ENCODE measurements at places on chromosomes 16 and 17. TPM values are rescaled to one million over a fixed set of nuclear protein-coding genes. Genes with fewer than 3 reads are reported as not detected.

CD300LB gene
- not detected for total RNA-seq

SMARCE1 gene
- total RNA-seq = 82.1 TPM

GNAO1 gene
- total RNA-seq = 0.41 TPM

CACNG5 gene
- not detected for total RNA-seq

CASKIN1 gene
- 6.6 TPM for total RNA-seq

EME1 gene
- total RNA-seq = 48.7 TPM

TUBB3 gene
- total RNA-seq = 9.7 TPM

CTRL gene
- 6.1 TPM for total RNA-seq

RAB40C gene
- total RNA-seq = 12.9 TPM

GRCh38 chr17:43468691-43469139 lies 15.1 kb upstream of the DHX8 start:
- ATAC-seq = peak; percentile 21

GRCh38 chr17:72363089-72363610 lies 242.3 kb downstream of the SOX9 start:
- ATAC-seq = no peak

DNA sequence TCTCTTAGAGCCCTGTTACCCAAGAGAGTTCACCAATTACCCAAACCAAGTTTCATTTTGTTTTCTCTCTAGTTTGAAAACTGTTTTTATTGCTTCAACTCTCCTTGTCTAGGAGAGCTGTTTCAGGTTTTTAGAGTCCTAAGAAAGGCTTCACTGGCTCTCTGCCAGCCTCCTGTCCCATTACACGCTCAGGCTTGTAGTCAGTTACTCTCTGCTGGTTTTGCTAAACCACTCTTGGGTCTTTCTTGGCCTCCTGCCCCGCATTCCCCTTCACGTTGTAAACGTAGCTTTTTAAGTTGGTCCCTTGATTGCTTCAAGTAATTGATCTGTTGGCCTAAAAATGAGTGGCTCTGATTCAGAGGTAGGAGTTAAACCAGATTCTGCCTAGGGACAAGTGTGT lies 529.1 kb downstream of the MAF start:
- ATAC-seq = no peak

GRCh38 chr17:21373036-21373435 lies 3.1 kb upstream of the KCNJ12 start:
- no peak for ATAC-seq

DNA sequence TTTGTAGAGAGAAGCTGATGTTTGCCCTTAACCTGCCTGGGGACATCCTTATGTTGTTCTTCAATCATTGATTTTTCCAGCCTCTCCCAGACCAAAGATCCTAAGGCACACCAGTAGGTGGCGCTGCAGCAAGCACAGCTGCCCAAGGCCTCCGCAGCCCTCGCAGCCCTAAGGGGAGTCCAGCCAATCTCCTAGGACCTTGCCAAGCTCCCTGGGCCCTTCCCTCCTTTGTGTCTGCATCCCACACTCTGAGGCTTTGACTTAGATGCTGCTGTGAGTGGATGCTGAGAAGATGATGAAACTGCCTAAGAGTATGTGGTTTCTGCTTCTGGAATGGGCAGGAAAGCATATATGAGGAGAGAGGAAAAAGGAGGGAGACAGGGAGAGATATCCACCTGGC lies 47.1 kb downstream of the SPACA3 start:
- ATAC-seq = peak; percentile 16

GRCh38 chr17:39709319-39709997 lies 9.6 kb downstream of the ERBB2 start:
- ATAC-seq = no peak

DNA sequence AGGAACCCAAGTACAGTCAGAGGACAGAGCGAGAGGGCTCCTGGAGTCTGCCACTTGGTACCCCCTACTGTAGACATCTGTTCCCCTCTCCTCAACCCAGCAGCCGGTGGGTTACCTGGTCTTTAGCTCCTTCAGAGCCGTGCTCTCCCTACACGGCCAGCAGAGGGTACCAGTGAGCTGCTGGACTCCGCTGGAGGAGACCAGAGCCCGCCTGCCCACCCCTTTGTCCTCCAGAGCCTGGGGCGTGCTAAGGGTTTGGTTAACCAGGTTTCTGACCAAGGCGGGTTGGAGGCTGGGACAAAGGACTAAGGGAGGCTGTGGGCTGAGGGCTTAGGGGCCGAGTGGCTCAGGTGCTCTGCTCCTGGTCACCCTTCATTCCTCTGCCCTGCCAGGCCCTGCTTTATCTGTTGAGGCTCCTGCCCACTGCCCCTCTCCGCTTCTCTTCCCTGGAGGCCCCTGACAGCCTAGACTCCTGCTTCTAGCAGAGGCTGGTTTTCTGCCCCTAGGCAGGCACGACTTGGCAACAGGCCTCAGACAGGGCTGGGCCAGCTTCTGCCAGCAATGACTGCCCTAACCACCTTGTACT lies 2.7 kb upstream of the HSD11B2 start:
- peak; percentile 61 for ATAC-seq

DNA sequence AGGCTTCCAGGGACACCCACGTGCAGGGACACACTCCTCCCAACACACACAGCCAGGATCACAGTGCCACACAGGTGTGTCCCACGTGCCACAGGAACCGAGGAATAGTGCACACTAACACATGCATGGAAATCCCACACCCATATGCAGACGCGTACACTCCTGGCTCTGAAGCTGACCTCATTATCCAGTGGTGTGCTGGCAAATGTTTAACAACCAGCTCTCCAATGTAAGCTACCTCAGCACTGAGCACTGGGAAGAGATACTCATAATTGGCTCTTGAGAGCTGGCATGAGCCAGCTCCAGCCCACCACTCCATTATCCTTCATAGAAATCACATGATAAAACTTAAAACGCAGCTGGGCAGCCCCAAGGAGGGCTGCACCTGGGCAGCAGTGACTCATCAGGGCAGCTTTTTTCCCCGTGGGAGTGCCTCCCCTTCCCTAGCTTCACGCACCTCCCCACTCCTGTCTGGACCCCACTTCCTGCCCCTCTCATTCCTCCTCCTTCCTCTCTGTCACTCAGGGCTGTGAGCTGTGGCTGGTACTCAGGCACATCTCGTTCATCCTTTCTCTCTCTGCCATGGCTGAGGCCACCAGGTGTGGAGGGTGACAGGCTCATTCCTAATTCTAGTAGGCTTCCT lies 14.9 kb upstream of the TBX21 start:
- ATAC-seq = peak; percentile 4

GRCh38 chr16:2874032-2874911 lies 8.7 kb upstream of the FLYWCH2 start:
- ATAC-seq = no peak

- ATAC-seq = no peak
Measured at GRCh38 chr16:12489357-12489990, 314.2 kb downstream of the CPPED1 start.

DNA sequence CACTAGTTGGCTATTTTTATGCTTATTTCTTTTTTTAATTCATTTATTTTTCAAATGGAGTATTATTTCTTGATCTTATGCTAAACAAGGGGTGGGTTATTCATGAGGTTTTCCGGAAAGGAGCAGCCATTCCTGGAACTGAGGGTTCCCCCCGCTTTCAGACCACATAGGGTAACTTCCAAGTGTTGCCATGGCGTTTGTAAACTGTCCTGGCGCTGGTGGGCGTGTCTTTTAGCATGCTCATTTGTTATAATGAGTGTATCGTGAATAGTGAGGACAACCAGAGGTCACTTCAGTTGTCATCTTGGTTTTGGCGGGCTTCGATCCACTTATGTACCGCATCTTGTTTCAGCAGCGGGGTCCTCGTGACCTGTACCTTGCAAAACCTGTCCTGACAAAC lies 29.6 kb upstream of the ASGR2 start:
- no peak for ATAC-seq

- ATAC-seq = no peak
Measured at GRCh38 chr17:45366049-45366448, 49.2 kb upstream of the MAP3K14 start.

DNA sequence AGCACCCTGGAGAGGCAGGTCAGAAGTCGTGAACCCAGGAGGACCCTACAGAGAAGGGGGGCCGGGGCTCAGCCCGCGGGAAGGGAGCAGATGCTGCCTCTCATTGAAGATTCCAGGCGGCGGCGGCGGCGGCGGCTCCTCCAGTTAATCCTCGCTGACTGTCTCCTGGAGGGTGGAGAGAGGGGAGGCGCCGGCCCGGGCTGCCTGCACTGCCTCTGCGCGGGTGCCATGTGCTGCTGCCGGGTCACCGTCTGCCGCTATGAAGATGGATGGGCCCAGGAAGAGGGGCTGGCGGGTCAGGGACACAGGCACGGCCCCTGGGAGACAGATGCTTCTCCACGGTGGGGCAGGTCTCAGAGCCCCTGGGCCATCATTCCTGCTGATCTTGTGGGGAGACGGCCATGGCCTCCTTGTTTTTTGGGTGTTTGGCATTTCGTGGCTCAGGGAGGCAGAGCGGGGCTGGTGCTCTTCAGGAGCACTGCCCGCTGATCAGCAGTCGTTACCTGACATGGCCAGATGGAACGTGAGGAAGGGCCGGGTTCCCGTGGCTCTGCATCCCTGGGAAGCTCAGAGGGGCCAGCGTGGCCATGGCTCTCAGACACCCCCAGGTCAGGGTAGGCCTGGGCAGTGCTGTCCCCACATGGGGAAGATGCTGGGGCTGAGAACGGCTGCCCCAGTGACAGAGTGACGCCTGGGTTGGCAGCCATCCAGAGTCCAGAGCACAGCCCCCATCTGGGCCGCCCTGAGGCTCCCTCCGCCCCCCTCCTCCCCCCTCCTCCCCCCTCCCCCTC lies 36.1 kb downstream of the GINS2 start:
- no peak for ATAC-seq

- ATAC-seq = no peak
Measured at GRCh38 chr16:29840240-29840639, 20.0 kb downstream of the MVP start.

- ATAC-seq = no peak
Measured at GRCh38 chr17:61393904-61394629, 5.6 kb upstream of the TBX2 start.

GRCh38 chr17:5719976-5720375 lies 135.7 kb upstream of the NLRP1 start:
- ATAC-seq = no peak

DNA sequence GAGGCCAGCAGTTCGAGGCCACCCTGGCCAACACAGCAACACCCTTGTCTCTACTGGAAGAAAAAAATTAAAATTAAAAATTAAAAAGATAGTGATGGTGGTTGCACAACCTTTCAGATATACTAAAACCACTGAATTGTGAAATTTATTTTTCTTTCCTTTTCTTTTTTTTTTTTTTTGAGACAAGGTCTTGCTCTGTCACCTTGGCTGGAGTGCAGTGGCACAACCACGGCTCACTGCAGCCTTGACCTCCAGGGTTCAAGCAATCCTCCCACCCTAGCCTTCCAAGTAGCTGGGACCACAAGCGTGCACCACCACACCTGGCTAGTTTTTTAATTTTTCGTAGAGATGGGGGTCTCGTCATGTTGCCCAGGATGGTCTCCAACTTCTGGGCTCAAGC lies 254.4 kb downstream of the SLC39A11 start:
- no peak for ATAC-seq

DNA sequence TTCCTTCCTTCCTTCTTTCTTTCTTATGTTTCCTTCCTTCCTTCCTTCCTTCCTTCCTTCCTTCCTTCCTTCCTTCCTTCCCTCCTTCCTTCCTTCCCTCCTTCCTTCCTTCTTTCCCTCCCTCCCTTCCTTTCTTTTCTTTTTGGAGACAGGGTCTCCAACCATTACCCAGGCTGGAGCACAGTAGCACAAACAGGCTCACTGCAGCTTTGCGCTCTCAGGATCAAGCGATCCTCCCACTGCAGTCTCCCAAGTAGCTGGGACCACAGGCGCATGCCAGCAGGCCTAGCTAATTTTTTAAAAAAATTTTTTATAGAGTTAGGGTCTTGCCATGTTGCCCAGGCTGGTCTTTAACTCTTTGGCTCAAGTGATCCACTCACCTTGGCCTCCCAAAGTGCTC lies 31.8 kb upstream of the ZKSCAN2 start:
- ATAC-seq = no peak

DNA sequence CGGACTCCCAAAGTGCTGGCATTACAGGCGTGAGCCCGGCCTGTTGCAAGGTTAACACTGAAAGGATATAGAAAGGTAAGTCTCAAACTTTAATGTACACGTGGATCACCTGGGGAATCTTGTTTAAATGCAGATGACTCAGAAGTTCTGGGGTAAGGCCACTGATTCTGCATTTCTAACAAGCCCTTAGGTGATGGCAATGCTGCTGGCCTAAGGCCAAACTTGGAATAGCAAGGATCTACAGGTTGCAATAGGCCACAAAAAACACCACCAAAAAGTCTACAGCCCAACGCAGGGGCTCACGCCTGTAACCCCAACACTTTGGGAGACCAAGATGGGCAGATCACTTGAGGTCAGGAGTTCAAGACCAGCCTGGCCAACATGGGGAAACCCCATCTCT lies 4.2 kb downstream of the CMTM4 start:
- no peak for ATAC-seq

DNA sequence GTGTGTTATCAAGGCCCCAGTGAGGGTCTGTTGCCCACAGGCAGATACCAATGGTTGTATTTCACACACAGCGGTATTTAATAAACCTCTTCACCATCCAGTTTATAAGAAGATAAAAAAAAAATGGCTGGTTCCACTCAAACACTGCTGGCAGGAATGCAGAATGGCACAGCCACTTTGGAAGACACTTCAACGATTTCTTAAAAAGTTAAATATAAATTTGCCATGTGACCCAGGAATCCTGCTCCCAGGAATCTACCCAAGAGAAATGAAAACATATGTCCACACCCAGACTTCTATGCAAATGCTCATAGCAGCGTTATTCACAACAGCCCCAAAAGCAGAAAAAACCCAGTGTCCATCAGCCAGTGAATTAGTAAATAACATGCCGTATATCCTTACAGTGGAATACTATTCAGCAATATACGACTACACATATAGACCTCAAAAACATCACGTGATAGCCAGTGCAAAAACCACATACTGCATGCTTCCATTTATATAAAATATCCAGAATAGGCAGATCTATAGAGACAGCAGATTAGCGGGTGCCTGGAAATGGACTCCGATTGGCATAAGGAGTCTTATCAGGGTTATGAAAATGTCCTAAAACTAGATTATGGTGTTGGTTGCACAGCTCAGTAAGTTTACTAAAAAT lies 38.7 kb downstream of the XYLT1 start:
- no peak for ATAC-seq

GRCh38 chr16:30113031-30113710 lies at the start of gene GDPD3:
TSS of gene GDPD3 (minus strand) at chr16:30113537. CDS start at chr16:30113478, 59 bp downstream.
- ATAC-seq = peak; percentile 13

DNA sequence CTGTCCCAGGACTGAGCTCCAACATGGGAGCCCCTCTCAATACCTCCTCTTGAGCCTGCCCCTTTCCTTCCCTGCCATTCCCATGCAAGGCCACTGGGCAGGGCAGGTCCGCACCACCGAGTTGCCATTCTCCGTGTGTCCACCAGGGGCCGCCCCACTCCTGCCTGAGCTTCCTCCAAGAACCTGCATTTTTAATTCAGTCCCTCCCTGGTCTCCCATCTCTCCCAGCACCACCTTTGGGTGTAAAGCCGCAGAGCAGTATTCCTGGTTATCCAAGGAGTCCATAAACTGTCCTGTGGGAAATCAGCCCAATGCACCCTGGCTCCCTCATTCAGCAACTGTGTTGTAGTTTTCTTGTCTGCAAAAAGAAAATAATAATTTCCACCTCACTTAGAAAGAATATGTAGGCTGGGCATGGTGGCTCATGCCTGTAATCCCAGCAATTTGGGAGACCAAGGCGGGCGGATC lies 15.9 kb upstream of the ANKRD40CL start:
- peak; percentile 86 for ATAC-seq

- no peak for ATAC-seq
Measured at GRCh38 chr17:42270170-42270535, 6.0 kb downstream of the STAT5B start.

- ATAC-seq = peak; percentile 79
Measured at GRCh38 chr16:89864527-89864820, 8.9 kb upstream of the TCF25 start.

GRCh38 chr17:82502207-82502606 lies 17.3 kb upstream of the FOXK2 start:
- ATAC-seq = no peak

GRCh38 chr16:53982631-53983042 lies 278.7 kb downstream of the FTO start:
- no peak for ATAC-seq
